ENCODE measurements at places on chromosomes 6 and 20.

GRCh38 chr6:42453654-42454427 lies 2.1 kb upstream of the TRERF1 start:
- DNase-seq, result no peak

DNA sequence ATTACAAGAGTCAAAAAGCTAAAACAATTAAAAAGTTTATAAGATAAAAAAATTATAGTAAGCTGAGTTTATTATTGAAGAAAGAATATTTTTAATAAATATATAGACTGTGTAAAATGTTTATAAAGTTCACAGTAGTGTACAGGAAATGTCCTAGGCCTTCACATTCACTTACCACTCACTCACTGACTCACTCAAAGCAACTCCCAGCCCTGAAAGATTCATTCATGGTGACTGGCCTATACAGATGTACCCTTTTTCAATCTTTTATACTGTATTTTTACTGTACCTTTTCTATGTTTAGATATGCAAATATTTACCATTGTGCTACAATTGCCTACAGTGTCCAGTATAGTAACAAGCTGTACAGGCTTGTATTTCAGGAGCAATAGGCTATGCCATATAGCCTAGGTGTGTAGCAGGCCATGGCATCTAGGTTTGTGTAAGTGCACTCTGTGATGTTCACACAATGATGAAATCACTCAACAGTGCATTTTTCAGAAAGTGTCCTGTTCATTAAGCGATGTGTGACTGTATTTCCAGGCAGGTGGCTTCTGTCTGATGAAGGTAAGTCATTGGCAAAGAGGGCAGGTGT lies 130.2 kb downstream of the BTBD3 start:
- DNase-seq, result no peak

GRCh38 chr6:45387236-45387635 lies 9.5 kb upstream of the SUPT3H start:
- no peak for DNase-seq

DNA sequence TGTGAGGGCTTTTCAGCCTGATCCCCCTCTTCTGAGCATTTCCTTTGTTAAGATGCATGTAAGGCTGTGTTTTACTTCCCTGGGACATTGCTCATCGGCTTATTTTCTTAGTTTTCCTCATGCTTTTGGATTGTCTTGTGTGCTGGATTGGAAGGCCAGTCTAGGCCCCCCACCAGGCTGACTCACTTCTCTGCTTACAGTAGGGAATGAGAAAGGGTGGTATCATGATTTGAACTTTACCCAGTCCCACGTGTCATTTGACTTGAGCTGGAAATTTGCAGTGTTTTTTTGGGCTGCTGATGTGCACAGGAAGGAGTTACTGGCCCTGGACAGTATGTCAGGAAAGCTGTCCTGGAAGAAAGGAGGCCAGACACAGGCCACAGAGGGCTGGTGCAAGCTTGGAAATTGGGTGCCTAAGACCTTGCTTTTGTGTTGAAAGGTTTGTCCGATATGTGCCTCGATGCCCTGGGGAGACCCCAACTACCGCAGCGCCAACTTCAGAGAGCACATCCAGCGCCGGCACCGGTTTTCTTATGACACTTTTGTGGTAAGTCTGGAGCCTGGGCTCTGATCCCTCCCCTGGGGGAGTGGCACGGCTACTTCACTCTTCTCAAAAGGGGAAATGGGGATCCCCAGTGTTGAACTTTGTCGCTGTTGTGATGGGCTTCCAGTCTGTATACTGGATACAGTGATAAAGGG lies 12.8 kb downstream of the RNF114 start:
- no peak for DNase-seq

GRCh38 chr6:145608850-145609249 lies 126.5 kb downstream of the EPM2A start:
- no peak for DNase-seq

GRCh38 chr20:8246153-8246552 lies 114.1 kb downstream of the PLCB1 start:
- no peak for DNase-seq

DNA sequence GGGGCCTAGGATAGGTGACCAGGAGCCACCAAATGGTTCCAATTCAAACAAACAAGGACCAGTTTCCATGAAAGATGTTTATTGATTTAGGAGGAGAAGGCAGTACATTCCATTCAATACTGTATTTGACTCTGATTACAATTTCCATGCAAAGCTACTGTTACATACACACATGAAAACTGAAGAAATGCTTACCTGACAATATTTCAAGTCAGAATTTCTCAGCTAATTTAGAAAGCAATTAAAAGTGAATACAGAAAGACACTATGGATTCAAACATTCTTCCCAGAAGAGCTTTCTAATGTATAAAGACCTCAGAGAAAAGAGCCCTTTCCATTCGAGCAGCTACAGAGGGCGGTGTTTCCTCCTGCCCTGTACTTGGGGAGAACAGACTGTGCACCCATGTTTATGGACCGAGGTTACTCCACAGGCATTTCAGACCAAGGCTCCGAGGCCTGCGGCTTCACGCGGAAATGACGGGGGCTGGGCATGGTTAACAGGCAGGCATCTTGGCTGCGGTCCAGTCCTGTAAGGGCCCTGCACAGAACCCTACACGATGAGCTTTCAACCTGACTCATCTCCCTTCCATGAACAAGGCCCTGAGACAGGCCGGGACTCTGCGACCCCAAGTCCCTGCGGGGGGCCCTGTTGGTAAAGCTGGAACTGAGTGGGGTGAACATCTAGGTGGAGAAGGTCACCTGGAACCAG lies 25.7 kb upstream of the TCFL5 start:
- DNase-seq, result peak; percentile 84

GRCh38 chr6:167485186-167485978 lies 160.5 kb downstream of the TTLL2 start:
- no peak for DNase-seq

- DNase-seq, result no peak
These were observed 79.0 kb downstream of the IMPG1 start for GRCh38 chr6:75993236-75994162.

GRCh38 chr20:18428490-18429173 lies 38.2 kb downstream of the DZANK1 start:
- no peak for DNase-seq

GRCh38 chr6:108170332-108171290 lies 4.8 kb downstream of the NR2E1 start:
- no peak for DNase-seq

DNA sequence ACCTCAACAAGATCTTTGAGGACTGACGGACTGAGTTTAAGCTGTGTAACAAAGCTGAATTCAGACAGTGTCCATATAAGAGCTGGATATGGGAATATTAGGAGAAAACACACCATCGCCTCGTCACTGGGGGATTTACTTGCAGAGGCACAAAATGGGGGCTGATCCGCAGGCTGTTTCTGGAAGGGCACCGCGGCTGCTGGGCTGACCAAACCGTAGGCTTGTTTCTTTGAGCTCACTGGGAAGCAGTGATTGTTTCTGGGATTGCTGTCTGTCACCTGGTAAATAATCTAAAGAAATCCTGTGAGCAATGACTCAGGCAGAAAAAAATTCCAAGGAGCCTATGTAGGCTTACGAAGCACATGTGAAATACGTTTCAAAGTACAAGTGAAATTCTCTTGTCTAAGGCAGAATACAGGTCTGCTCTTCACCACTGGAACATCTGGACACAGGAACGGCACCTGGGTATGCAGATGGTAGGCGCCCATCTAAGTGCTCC lies 63.9 kb upstream of the MPC1 start:
- DNase-seq, result no peak

GRCh38 chr6:88913471-88913870 lies 49.9 kb downstream of the RNGTT start:
- DNase-seq, result no peak

GRCh38 chr6:8881663-8882062 lies 446.3 kb upstream of the SLC35B3 start:
- peak; percentile 45 for DNase-seq

GRCh38 chr6:22308939-22309338 lies 12.1 kb upstream of the PRL start:
- DNase-seq, result no peak

DNA sequence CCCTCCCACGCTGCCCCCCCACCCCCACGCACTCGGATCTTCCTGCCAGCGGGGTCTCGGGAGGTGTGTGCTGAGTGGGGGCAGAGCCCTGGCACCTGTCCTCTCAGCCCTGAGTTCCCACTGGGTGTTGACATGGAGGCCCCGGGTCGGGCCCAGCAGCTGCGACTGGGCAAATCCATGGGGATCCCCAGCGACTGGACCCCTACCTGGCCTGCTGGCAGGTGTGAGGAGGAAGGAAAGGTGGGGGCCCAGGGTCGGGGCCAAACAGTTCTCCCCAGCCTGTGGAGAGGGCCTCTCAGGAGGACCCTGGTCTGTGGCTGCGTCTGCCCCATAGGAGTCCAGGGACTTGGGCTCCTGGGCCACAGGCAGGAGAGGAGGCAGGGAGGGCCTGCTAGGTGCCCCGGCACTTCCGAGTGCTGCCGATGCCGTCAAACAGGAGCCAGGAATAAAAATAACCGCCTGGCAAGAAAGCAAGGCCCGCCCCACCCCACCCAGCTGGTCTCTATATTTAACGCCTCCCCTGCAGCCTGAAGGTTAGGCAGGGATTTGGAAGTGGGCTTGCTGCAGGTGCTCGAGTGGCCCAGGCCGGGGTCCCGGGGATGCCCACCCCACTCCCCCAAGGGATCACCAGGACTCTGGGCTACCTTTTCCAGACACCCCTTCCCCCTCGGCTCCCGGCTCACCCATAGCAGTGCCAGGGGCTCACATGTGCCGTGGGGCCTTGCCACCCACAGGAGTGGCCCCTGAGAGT lies 1.4 kb upstream of the EEF1A2 start:
- no peak for DNase-seq

DNA sequence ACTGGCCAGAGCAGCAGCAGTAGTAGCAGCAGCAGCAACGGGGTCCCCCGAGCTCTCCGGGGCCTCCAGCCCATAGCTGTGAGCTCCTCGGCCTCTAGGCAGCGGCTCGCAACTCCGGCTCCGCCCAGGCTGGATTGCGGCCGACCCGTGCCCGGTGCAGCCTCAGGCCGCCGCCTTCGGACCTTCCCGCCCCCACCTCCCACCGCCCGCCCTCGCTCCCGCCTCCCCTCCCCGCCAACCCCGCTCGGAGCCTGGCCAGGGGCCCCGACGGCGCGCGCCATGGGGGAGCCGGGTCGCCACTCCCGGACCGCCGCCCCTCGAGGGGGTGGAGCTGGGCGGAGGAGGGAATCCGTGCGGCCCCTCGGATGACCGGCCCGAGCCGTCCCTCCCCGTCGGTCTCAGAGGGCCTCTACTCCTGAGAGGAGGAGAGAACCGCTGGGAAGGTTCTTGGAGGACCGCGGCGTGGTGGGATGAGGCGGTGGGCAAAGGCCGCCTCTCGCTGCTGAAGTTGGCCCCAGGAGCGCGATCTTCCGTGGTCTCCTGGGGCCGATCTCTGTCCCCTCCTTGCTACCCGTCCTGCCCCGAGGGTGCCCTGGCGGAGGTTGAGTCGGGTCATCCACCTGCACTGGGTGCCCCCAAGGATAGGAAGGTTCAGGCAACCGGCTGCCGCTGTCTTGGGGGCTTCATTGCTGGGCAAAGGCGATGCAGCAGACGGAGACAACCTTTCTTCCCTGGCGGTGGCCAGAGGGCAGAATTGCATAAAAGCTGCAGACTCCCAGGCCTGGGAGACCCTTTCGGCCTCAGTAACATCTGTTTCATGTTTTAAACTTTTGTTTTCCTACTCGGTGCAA lies at the start of gene ADAM33:
ADAM33 (minus strand) TSS at position 80 of the 851 bp plus-strand sequence; CDS start at position 74, 6 bp downstream.
- no peak for DNase-seq

Measured in GF-D8 (cell line).